CD8-positive, alpha-beta T cell (primary cell): ENCODE measurements at places on chromosomes 6 and 20. TPM values are rescaled to one million over a fixed set of nuclear protein-coding genes. Genes with fewer than 3 reads are reported as not detected.

Gene FILIP1
- 0.06 TPM for total RNA-seq

Gene RIPOR3
- total RNA-seq = not detected

DNA sequence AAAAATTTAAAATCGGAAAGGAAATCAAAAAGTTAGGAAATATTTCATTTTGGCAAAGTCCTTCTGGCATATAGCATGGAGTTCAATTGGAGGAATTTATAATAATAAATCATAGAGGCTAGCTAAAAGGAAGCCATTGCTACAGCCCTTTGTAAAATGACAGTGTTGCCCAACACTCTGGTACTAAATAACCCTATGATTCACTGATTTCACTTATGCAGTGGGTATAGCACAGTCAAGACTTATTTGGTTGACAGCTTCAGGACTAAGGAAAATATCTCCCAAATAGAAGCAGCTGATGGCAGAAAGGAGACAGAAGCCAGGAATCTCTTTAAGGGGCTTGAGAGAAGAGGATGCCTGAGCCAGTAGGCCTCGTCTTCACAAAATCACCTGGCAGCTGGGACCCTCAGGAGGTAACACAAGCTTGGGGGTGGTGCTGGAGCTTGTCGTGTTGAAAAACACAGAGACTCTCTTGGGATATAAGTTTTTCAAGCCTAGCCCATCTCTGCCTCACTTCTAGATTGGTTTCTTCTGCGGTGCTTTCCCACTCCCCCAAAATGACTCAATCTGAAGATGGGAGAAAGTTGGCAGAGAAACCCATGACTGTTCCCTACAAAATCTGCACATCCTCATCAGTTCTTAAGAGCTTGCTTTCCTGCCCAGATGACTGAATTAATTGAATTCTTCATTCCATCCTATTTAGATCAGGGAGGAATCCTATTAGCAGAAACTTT, 38.4 kb upstream of the EYA4 start:
- DNase-seq = no peak

DNA sequence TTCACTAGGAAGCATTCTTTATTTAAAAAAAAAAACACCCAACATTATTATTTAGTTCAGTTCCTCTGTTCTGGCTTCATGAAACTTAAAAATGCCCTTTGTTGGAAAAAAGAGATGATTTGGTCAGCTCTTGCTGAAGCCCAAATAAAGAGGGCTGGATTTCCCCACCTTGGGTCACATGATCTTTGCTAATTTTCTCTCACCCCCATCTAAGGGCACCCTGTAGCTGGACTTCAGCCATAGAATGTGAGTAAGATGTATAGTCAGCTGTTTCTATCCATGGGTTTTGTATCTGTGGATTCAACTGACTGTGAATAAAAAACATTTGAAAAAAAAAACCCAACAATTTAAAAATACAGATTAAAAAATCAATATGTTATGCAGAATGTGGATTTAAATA, 213.9 kb upstream of the SULF2 start:
- no peak for DNase-seq

GRCh38 chr20:56925082-56925830, 296.1 kb downstream of the TFAP2C start:
- DNase-seq = no peak

DNA sequence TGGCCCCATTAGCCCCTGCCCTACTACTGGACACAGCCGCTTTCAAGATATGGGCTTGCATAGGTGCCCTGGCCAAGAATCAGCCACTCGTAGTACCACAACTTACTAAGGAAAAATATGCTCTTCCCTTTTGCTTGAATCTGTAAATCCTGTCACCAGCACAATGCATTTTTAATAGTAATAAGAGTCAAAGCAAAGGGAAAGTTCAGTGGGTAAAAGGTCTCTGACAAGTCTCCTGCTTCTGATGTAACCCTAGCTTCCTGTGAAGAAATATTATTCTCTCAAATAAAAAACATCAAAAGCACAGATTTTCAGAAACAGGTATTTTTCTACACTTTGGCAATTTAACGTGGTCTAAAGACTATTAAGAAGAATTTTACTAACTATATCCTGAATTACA, 373.8 kb downstream of the GJA1 start:
- DNase-seq = no peak

- peak; percentile 80 for DNase-seq
Observed at GRCh38 chr6:159929819-159930218, 39.0 kb downstream of the MAS1 start.

GRCh38 chr20:49966861-49967260, 15.9 kb upstream of the SNAI1 start:
- no peak for DNase-seq

GRCh38 chr6:40196135-40196518, 261.9 kb upstream of the MOCS1 start:
- no peak for DNase-seq

DNA sequence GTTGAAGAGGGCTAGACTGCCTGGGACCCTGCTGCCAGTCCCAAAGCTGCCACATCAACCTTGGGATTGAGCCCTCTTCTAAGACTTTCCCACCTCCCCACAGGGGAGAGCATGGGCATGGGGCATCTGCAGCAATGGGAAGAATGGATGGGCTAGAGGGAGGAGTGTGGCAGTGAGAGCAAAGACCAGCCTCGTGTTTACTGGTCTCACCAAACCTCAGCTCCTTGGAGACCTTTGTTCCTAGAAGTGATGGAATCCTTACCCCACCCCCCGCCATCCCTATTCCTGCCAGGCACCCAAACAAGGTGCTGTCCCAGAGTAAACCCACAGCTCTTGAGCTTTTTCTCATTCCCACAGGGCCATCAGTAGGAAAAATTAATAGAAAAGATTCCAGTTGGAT, 20.0 kb upstream of the ARMC12 start:
- DNase-seq = no peak

DNA sequence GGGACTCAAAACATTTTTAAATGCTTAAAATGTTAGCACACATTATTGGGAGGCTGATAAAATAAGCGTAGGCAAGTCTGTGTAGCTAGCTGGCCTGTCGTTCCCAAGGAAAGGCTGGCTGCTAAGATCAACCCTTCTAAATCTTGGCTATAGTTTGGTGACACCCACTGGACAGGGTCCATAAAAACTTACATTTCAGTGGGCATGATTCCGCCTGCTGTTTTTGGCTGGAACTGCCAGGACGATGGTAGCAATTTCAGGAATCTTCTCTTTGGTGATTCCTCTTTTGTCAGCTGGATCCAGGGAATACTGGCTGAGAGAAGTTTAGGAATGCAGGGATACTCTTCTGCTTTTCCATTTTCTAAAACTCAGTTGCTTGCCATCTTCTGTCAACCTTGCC, 162.2 kb downstream of the NKAIN2 start:
- no peak for DNase-seq

DNA sequence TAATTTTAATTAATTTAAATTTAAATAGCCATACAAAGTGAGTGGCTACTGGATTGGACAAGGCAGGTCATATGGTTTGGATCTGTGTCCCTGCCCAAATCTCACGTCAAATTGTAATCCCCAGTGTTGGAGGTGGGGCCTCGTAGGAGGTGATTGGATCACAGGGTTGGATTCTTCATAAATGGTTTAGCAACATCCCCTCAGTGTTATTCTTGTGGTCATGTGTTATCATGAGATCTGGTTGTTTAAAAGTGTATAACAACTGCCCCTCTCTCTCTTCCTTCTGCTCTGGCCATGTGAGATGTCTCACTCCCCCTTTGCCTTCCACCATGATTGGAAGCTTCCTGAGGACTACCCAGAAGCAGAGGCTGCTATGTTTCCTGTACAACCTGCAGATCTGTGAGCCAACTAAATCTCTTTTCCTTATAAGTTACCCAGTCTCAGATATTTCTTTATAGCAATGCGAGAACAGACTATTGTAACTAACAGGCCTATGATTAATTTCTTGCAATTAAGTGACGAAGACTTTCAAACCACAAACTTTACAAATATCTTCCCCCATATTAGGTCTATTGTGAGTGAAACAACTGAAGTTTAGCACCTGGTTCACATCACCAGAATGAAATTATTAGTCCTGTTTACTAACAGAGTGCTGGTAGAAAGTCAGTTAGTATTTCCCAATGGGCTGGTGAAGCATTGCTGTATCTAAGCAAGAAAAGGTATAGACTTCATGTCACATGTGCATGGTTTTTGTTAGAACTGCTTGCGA, 60.0 kb upstream of the TNFAIP3 start:
- no peak for DNase-seq

Gene OR2H1
- not detected for total RNA-seq

Gene GSTA3
- total RNA-seq = not detected

GRCh38 chr6:142685852-142686506, 259.0 kb downstream of the HIVEP2 start:
- peak; percentile 21 for DNase-seq

Gene C4B
- 3.2 TPM for total RNA-seq

DNA sequence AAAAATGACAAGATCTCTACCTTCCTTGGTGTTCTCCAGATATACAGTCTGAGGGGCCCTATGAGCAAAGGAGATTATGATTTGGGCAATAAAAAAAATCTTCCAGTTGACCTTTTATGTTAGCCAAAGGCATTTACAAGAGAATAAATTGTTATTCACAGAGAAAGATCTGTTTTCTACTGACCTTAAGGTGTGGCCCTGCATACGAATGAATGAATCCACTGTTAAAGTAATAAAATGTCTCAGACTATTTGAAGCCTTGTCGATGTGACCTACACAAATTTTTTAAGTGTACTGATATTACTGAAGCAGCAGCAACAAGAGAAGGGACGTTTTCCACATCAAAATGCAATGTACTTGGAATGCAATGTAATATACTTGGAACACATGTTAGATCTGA, 95.9 kb upstream of the SSTR4 start:
- no peak for DNase-seq

Gene PTPRK
- total RNA-seq = 18.6 TPM

GRCh38 chr6:39178804-39179203, 50.5 kb downstream of the KCNK5 start:
- no peak for DNase-seq

DNA sequence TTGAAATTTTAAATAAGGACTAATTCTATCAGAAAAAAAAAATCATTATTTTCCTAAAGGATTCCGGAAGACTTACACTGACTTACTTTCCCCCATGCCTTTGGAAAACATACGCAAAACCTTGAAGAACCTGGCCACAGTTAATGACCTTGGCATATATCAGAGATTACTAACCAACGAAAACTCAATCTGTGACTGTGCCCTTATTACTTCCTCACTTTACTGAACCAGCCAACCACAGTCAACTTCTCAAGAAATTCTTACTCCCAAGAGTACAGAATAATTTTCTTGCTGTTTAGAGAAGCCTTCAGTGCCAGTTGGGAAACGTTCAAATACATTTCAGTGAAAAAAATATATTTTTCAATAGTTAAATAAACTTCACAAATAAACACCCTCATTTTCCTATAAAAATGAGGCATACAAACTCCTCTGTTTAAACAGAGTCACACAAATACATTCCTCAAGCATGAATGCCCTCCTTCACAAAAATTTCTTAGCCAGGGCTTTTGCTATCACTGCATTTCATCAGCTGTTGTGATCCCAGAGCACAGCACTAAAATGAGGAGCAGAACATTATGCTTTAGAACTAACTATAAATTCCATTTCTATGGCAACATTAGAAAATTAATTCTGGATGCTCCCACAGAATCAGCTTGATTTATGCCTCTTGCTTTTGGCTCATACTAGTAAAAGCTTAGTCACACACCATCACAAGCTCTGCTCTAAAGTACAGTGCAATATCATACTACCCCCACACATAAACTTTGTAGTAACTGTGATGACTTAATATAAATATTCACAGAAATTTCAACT, 117.6 kb downstream of the DST start:
- DNase-seq = no peak

Gene GPLD1
- 0.73 TPM for total RNA-seq

DNA sequence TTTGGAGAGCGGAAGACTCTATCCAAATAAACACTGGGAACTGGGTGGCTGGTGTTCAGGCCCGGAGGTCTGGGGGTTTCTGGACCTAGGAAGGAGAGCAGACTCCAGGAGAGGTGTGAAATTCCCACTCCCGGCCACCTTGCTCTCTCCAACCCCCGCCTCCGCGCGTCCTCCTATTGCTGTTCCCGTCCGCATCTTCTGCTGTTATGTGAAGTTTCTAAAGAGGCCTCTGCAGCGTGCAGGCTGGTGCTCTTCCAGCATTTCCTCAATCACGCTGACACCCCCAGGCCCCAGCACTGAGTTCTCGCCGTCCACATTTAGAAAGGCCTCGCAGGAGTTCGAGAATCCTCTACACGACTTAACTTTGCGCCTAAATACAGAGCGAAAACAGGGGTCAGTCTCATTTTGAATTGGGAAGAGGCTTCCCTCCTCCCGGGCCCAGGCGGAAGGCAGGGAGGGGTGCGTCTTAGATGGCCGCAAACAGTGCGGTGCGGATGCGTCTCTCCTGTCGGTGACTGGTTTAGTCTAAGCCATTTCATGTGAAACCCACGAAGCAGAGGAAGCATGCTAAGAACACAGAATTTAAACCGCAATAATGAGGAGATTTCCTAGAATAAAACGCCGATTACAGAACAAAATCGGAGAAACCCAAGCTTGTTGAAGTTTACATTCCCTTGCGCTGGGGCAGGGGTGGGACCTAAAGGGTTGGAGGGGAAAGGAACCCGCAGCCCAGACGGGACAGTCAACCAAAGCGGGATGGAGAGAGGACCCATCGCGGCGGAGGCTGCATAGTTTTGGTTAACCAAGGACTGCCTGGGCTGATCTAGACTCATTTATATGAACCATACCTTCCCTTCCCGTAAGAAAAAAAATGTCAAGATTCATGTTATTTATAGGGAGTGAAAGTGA, 4.0 kb upstream of the FOXF2 start:
- no peak for DNase-seq

DNA sequence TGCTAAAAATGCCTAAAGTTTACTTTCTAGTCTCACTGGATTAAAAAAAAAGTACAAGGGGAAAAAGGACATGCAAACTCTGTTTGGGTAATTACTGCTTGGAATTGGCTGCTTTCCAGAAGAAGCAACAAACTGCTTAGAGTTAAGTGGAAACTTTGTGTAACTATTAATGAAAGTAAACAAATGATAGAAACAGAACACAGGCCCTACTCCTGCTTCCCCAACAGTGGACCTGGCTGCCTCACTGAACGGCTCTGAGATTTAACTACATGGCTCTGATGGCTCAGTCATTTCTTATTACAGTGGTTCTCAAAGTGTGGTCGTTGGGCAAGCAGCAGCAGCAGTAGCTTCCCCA, 108.5 kb downstream of the MAN1A1 start:
- no peak for DNase-seq

DNA sequence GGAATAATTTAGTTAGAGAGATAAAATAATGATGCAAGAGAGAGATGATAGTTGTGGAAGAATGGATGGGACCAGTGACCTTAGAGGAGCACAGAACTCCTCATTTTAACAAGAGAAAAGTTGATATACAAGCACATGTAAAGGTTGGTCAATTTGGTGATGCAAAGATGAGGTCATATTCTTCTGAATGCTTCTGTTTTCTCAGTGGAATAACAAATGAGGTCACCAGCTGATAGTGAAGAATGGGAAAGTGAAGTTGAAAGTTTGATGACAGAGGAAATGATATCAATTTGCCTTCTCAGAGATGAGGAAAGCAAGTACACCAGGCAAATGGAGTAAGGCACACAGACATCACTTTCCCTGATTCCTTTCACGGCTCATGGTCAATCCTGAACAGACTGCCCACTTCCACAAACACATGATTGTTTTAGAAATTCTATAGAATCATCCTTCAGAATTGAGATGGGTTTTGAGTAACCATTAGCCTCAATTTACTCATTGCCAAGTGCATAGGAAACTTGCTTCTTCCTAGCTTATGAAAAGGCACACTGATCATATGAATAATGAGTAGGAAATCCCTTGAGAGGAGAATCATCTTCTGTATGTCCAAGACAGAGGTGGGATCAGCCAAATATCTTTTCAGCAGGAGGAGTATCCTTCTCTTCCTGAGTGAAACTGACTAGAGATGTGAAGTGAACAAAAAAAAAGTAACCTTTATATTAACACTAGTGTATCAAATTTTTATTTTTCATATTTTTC, 82.4 kb upstream of the TCF21 start:
- no peak for DNase-seq
